ENCODE measurements at places on chromosomes 5 and 9.

DNA sequence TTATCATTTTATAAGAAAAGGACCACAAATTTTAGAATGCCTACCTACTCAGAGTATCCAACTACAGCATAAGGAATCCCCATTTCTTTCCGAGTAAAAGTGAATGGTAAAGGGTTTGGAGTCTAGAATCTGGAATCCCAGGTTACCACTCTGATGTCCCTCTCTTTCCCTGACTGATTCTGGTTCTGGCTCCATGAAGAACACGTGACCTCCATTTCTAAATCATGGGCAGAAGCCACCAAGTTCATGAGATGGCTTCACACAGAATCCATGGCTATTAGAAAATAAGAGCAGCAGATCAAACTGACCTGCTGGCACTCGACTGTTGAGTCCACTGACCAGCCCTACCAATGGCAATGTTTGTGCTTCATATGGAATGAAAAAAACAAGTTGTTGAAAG is 40.7 kb downstream of the PFDN1 start:
- DNase-seq: no peak

DNA sequence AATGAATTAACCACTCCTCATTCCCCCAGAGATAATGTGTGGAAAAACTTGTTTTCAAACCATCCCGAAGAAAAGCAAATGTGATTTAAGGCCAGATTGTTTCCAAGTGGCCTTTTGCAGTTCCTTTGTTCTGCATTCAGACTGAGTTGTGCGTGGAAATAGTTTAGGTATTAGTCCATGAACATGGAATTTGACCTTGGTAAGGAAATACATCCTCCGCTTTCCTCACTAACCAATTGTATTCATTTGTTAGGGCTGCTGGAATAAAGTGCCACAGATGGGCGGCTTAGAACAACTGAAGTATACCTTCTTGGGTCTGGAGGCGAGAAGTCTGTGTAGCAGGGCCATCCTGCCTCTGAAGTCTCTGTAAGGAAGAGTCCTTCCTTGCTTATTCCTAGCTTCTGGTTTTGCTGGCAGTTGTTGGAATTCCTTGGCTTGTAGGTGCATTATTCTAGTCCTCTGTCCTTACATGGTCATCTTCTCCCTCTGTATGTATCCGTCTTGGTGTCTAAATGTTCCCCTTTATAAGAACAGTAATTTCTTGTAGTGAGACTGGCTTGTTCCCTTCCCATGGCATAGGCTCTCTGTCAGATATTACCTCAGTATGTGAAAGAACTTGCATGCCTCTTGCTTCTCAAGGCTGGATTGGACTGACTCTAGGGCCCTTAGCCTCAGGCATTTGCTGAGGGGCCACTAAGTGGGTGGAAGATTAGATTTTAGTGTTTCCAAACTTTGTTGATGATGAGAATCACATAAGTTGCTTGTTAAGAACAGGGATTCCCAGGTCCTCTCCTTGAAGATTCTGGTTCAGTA is 53.9 kb downstream of the RAI14 start:
- no peak for DNase-seq

DNA sequence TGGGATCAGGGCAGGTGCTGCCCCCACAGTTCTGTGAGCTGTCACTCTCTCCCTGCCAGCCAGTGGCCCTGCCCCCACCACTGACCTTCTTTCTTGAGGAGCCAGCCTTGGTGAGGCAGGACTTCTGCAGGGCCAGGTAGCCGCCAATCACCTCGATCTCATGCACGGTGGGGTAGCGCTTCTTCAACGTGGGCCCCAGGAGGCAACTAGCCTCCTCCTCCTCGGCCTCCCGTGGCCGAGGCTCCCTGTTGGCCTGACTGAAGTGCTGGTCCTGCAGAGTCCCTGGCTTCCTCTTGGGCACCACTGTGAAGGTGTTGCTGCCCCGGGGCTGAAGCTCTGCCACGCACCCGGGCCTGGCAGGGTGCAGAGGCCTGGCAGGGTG is 1.6 kb downstream of the TPRN start:
- DNase-seq: no peak

DNA sequence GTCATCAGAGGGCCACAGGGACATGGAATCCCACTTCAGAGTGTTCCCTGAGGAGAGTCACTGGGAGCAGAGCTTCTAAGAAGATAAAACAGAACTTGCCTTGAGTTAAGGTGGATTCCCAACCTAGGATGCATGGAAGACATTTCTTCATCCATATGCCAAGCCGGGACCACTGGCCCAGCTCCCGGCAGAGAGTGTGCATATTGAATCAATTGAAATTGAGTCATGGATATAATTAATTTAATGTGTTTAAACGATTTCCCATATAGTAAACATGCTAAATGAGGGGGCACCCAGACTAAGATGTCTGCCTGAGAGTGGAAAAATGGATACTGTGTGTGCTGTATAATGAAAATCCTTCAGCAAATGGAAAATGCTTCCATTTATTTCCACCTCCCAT is 194.4 kb upstream of the TBC1D2 start:
- no peak for DNase-seq

DNA sequence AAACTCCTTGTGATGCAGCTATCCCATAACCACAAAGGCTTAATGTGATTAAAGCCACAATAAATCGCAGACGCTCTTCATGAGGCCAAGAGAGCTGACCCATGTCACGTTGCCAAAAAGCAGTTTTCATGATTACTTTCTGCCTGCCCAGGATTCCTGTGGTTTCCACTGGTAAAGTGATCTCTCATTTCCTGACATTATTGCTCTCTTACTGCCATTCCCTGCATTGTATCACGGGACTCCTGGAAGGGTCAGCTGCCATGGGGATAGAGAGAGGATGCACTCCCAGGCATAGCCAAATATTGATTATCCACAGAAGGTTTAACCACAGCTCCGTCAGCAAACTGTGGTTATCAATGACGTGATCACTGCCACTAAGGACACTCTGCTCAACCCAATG is 103.8 kb upstream of the SLC1A3 start:
- no peak for DNase-seq

DNA sequence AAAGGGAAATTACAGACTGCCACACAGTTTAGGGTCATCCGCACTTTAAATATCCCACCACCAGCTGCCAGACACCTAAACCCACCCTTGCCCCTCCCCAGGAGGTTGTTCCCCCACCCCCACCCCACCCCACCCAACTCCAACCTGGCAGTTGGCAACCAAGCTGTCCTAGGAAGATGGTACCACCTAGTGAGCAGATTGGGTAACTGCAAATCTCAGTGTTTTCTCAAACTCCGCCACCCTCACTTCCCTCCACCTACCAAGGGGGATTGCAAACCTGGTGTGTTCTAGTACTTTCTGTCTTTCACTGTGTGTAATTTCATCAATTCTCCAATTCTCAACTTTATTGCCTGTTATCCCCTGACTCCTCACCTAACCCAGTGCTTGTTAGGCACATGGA is 323.8 kb upstream of the IRX2 start:
- no peak for DNase-seq

DNA sequence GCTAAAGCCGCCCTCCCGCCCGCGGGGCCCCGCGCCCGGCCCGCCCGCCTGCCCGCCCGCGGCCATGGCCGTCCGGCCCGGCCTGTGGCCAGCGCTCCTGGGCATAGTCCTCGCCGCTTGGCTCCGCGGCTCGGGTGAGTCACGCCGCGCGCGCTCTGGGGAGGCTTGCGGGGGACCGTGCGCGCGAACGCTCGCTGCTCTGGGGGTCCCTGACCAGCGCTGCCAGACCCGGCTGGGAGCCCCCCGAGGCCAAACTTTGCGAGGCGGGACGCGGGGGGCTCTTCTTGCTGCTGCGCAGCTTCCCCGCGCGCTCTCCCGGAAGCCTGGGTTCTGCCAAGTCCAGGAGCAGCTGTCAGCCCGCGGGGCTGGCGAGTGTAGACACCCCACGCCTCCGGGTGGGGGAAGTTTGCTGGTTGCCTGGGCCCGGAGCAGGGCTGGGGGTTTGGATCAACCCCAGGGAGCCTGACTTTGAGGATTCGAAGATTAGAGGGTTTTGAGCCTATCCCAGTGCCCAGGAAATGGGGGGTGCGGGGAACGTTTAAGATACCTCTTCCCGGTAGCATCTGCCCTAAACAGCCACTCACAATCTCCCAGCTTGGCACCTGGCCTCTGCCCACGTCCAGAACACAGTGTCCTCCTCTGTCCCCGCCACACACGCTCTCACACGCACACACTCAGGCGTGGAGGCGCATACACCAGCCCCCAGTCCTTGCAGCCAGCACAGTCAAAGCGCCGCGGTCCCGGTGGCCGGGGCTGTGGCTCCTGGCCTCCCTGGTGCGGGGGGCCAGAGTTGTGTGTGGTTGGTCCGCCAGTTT is 535 bp downstream of the UNC5A start:
- DNase-seq: no peak

DNA sequence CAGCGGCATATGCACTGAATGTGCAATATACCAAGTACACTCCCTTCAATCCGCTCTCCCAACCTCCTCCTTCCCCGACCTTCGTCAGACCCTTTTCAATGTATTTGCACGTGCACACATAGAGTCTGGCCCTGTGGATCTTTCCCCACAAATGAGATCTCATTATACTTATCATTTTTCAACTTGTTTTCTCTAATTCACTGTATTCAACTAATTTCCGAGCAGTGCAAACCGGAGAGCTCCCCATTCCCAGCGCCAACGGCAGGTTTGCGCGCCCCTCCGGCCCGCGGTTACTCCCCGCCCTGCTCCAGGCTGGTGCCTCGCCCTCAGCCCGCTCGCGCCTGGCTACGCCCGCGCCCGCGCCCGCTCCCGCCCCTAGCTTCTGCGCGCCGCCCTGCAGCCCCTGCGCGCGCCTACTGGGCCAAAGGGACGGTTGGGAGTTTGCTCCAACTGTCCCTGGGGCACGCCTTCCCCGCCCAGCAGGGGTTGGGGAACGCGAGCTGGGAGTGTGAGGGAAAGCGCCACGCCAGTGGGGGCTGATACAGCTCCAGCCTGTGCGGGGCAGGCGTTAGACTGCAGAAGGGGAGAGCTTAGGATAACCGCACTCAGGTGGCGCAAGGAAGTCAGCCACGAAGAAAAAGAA is 3.3 kb upstream of the CDC20B start:
- DNase-seq: no peak

- no peak for DNase-seq
Measured at GRCh38 chr5:145787001-145787400, 48.1 kb downstream of the PRELID2 start.

DNA sequence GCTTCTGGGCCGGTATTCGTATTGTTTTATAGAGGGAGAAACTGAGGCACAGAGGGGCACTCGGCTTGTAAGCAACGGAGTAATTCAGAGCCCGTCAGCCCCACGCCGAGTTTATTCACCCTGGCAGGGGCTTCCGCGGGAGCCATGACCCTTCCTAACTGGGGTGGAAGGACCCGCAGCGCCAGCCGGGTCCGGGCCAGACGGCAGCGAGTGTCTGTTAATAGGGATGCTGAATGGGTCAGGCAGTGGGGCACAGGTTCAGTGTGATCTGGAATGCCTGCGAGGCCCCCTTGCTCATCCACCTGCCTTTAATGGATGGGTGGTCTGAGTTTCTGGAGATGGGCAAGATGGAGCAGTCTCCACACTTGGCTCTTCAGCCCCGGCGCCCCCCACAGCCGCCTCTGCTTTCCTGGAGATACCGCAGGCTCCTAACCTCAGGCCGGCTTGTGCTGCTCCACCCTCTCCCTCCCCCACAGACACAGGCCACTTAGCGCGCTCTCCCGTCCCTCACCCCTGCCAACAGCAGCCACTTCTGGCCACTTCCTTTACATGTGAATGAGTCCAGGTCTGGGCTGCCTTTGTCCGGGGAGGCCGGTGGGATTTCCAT is 147.1 kb downstream of the ERCC6L2 start:
- no peak for DNase-seq

DNA sequence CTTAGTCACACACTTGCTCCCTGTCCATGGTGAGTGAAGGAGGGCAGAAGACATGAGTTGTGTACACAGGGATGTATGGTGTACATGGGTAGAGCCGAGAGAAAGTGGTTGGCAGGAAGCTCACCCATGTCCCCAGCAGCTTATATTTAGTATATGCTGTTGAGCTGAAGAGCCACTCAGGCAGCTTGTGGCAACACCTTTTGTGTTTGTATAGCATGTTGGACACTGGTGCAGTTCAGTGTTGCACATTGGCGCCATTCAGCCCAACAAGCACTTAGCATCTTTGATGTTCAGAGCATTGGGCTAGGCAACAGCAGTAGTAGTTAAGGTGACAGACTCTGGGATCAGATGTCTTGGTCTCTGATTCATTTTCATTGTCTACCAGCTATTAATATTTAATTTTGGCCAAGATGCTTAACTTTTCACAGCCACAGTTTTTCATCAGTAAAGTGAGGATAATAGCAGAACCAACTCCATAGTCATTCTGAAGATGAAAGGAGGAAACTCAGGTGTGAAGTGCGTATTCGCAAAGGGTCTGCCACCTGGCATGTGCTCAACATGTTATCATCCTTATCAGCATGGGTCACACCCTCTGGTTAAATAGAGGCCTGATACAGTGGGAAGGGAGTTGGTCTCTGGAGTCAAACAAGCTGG is 184.8 kb downstream of the NR3C1 start:
- DNase-seq: no peak

DNA sequence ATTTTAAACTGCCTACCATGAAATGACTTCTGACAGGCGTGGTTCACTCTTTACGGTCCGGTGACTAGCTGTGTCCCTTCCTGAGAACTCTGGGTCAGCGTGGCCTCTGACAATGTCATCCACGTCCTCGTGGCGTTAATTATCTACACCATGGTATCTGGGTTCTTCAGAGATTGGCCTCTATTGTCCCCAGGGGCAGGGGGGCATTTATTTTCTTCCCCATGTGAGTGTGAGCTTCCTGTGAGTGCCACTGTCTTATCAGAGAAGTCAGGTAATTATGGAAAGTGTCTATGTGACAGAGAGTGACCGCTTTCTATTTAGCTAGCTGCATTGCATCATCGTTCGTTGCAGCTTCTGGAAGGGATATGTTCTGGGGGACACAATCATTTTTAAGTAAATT is 77.2 kb downstream of the FBXL7 start:
- DNase-seq: no peak

Data from C1 segment of cervical spinal cord (tissue), 14 donors.